Mucosa of descending colon (tissue), 3 donors: ENCODE measurements at places on chromosomes 5 and 9. TPM values are rescaled to one million over a fixed set of nuclear protein-coding genes. Genes with fewer than 3 reads are reported as not detected.

DNA sequence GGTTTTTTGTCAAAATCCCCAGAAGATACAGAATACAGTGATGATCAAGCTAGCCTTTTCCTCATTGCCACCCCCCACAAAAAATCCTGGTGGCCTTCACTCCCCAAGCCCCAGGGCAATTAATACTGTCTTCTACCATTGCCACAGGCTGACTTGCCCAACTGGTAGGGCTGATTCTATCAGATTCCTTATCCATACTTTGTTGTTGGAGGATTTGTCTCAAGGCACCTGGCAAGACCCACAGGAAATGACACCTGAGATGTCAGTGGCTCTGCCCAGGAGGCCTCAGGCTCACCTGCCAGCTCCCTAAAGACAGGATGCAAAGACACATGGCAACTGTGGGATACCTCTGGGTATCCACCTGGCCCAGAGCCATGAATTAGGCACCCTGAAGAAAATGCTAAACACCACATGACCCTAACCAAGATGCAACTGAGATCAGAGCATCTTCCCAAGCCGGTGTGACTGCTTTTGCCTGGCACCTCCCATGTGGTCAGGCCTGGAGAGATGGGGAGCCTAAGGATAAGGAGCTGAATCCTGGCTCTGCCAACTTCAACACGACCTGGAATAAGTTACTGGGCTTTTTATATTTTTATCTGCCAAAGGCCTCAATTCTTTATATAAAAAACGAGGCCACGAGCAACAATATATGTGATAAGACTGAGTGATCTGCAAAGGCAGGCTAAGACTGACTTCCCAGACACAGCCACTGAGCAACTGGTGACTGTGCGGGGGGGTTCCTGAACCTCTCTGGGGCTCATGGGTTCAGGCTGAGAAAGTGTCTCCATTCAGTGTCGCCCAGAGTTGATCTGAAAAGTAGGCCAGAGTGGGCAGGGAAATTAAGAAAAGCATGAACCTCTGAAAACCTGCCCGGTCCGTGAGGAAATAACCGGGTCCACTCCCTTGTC, 944 bp downstream of the ATOX1 start:
- DNase-seq = no peak

- no peak for DNase-seq
Measured at GRCh38 chr5:179901915-179902762, 5.6 kb downstream of the TBC1D9B start.

DNA sequence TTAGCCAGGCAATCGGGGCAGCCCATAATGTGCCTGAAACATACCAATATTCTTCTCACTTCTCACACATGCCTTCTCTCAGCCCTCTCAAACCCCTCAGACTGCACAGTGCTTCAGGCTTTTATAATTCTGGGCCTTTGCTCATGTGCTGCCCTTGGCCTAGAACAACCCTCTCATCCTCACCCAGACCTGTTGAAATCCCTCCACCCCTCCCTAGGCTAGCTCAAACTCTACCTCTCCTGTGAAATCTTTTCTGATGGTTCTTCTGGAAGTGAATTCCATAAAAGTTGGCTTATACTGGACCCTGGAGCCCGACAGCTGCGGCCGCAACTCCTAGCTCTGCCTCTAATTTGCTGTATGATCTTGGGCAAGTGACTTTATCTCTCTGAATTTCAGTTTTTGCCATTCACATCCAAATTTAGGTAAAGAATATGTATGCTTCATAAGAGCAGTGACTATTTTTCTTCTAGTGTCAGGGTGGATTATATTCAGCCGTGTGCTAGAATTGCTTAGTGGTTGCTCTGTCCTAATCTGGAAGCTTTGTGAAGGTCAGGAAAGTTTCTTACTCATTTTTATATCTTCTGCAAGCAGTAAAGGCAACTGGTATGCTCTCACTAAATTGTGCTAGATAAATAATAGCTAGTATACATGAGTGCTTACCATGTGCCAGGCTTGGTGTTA, 221.4 kb downstream of the MAPKAP1 start:
- no peak for DNase-seq

DNA sequence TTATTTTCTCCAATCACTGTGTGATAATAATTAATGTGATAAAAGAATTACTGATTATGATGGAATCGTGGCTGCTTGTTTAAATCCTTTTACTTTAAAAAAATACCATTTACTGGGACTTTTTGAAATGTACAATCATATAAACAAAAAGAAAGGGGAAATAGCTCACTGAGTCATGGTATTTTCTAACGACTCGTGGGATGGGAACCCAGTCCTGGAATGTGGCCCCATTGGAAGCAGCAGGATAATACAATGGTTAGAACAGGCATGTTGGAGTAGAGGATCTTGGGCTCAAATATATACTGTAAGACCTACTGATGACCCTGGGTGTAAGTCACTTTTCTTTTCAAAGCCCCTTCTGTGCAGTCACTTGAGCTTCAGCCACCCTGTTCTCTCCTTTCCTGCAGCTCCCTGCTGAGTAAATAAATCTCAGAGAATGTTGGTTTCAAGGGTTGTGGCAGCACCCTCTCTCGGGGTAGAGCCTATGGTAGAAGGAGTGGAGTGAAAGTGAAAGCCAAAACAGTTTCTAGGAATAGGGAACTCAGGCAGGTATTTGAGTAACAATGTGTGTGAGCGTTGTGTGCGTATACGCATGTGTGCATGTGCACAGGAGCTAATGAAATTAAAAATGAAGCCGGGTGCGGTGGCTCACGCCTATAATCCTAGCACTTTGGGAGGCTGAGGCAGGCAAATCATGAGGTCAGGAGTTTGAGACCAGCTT, 40.8 kb upstream of the LARP1 start:
- peak; percentile 55 for DNase-seq

GRCh38 chr5:96972599-96973334, 36.9 kb downstream of the LNPEP start:
- DNase-seq = no peak

DNA sequence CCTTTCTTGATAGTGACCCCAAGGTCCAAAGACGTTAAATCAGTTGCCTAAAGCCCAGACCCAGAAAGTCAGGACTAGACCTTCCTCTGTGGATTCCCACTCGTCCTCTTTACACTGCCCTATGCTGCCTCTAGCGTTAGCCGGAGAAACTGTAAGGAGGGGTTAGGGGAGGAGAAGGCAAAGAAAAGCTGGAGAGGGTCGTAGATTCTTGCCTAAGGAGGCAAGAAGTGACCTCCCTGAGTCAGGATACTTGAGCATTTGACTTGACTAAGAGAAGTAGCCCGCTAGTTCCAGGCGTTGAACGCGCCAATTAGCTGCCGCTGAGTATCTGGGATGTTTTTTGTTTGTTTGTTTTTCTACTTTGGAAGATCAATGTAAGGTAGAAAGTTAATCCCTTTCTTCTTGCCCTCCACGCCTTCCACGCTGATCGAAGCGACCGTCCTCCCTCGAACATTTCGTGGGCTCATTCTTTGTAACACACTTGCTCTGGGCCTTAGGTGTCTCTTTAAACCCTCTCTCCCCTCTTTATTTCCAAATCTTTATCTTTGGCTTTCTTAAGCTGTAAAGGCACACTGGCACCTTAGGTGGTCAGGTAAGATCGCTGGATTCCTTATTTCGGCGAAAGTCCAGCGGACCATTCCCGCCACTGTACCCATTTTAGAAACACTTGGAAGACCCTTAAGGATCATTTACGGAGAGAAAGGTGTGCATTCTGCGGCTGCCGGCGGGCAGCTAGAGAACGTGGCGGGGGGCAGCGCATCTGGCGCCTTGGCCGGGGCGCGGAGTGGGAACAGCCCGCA, 5.1 kb upstream of the RGMB start:
- DNase-seq = peak; percentile 69

DNA sequence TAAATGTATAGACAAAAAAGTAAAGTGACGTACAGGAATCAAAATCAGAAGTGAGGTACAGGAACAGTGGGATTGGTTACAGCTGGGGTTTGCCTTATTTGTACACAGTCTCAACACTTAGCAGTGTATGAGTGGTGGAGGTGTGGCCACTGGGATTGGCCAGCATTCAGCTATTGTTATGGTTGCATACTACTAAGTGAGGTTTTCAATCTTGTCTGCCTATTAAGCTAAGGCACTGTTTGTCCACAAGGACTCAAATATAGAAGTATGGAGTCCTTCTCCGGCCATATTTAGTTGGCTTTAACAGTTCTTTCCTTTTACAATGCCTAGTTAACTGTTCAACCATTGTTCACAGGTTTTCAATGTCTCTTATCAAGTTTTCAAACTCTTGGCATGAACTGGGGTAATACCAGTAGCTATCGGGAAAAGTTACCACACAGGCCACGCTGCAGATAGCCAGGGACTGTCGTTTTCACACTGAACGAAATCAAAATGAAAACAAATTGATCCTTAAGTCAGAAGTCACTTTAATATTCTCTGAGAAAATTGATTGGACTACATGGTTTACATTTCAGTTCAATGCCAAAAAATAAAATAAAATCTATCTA, 176.0 kb upstream of the FREM1 start:
- DNase-seq = no peak

DNA sequence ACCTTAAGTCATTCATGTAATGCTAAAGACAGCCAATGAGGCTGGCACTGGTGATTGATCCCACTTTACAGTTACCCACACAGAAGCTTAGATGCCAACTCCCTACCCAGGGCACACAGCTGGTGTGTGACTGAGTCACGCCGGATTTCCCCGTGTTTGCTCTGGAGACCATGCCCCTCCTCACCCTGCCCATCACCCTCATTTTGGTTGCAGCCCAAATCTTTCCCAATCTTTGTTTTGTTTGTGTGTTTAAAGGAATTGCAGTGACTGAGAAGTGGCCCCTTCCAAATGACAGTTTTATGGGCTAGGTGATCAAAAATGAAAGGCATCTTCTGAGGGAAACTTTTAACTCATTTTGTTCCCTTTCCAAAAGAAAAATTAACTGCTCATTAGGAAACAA, 10.9 kb downstream of the FBXL7 start:
- no peak for DNase-seq

- no peak for DNase-seq
Measured at GRCh38 chr5:142222866-142223558, 101.8 kb downstream of the SPRY4 start.

DNA sequence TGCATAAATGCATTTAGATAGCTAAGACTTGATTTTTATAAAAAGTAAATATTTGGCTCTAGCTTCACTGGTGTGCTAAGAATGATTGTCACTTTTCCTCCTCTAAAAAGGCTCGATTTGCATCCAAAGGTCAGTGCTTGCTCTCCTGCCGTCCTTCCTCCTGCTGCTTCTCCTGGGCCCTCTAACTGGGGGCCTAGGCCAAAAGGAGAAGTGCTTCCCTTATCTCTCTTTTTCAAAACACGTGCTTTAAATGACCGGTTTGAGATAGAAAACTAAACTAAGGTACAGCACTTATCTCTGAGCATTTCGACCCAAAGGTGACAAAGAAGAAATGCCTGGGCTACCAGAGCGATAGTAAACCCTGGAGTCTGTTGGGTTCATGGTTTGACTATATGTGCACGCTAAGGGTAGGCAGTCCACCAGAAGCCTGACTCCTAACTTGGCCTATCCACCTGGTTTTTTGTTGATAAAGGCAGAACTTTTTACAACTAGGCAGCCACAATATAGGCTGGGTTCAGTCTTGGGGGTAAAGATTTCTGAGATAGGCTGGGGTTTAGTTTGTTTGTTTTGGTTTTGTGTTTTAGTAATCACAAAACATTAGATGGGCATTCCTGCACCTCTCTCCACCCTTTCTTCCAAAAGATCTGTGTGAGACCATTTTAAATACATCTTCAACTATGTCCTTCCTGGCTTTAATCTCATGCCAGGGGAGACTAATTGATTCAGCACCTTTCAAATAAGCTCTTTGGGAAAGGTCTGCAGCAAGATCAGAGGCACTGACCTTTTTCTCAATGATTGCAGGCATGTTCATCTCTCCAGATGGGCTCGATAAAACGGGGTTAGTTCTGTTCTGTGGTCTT, 3.8 kb downstream of the NR2F1-AS1 start:
- DNase-seq = no peak

- DNase-seq = peak; percentile 30
Measured at GRCh38 chr5:65248896-65249295, 232.8 kb downstream of the ADAMTS6 start.

DNA sequence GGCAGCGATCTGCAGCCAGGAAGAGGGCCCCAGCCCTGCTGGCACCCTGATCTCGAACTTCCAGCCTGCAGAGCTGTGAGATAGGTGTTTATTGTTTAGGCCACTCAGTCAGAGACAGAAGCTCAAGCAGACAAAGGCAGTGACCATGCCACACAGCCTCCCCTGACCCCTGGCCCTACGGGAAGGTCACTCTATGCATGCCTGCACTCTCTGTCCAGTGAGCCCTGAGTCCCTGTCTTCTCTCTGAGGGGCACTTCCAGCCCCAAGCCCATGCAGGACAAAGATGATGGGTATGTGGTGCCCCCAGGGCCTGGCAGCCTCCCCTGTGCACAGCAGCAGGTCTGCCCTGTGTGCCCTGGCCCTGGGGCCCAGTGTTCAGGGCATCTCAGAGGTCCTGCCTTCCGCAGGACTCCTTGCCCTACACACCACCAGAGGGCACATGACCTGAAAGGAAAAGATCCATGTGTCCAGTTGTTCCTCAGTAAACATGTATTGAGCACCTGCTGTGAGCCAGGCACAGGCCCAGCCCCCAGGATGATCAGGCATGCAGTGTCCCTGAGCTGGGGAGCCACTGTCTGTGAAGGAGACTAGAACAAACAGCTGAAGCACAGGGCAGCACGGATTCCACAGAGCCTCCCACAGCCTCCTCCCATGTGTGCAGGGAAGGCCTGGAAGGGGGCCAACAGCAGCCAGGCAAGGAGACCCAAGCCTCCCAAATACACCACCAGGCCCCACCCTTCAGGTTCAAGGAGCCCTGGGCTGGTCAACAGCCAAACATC, 109.3 kb downstream of the ATPSCKMT start:
- no peak for DNase-seq

- DNase-seq = no peak
Measured at GRCh38 chr5:138809391-138809790, 56.2 kb downstream of the CTNNA1 start.

GRCh38 chr9:122228568-122229484, at the start of gene LHX6:
Gene LHX6 (minus strand): TSS chr9:122228957. CDS start chr9:122228740, 217 bp downstream.
- DNase-seq = no peak

GRCh38 chr9:128102196-128102595, 25.3 kb downstream of the PTGES2 start:
- DNase-seq = no peak

GRCh38 chr9:114930056-114930812, at the start of gene TNFSF8:
Gene TNFSF8 (minus strand): TSS chr9:114930591. CDS start chr9:114930303, 288 bp downstream.
- DNase-seq = peak; percentile 62

DNA sequence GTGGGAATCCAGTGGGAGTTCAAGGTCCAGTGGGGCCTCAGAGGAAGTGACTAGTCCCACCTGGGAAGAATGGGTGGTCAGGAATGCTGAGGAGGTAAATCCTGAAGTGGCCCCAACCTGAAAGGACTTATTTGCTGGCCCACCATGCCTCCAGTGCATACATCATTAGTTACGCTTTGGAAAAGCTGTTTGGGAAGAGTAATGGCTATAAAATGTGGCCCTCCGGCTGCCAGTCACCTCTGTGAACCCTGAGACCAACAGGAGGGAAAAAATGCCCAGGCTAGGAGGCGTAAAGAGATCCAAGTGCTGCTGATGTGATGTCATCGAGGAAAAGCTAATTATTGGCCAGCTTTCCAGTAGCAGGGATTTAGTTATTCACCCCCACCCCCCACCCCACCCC, 2.7 kb upstream of the SLC26A2 start:
- DNase-seq = no peak

Gene ADGRV1
- total RNA-seq = 4.5 TPM

Gene CHMP5
- total RNA-seq = 84.3 TPM

Gene FIBCD1
- 2.6 TPM for total RNA-seq

Gene PIP5KL1
- total RNA-seq = 1.9 TPM

Gene NEURL1B
- total RNA-seq = 65.7 TPM

Gene AQP7
- 25.2 TPM for total RNA-seq

Gene SLCO6A1
- total RNA-seq = not detected
